ENCODE measurements at places on chromosomes 3 and 15. TPM values are rescaled to one million over a fixed set of nuclear protein-coding genes. Genes with fewer than 3 reads are reported as not detected.

DNA sequence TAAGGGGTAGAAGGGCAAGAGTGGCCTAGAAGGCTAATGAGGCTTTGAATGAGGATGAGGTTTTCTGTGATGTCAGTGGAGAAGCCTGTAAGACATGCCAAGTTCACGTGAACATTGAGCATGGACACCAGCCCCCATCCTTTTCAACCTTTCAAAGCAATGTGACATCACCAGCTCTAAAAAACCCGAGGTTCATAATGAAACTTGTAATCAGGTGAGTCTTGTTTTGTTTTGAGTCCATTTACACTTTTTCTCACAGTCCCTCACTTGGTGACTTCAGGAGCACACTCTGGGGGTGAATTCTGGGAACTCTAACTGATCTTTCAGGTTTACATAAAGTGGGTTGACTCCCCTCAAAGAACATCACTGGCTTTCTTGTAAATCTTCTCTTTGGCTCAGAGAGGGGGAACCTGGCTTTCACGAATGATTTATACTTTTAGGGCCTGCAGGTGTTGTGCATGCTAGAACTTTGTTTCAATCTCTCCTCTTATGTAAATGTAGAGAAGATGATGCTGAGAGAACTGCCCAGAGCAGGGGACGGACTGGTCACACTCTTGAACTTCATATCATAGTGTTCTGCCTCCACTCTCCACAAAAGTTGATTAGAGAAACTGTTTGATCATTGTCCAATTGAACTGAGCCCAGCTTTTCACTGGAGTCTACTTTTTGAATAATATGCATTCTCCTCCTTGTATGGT, 224.7 kb upstream of the SATB1 start:
- no peak for DNase-seq

DNA sequence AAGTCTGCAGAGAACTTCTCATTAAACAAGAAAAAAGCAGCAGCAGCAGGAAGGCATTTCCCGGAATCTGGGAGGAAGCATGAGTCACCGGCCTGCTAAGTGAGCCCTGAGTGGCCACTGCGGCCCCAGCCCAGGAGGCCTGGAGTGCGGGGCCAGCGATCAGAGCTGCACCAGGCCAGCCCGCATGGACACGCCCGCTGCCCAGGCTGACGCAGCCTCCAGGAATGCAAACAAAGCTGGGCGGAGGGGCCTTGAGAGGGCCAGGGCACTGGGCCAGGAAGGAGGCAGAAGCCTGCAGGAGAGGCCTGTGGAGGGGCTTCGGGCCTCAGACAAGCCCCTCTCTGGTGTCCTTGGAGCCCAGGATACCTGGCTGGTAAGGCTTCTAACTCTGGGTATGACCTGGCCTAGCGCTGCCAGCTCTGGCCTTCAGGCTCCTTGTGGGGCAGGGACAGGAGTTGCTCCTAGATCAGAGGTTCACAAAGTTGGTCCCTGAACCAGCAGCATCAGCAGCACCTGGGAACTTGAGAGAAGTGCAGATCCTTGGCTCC, 101.2 kb downstream of the SMAD6 start:
- peak; percentile 85 for DNase-seq

DNA sequence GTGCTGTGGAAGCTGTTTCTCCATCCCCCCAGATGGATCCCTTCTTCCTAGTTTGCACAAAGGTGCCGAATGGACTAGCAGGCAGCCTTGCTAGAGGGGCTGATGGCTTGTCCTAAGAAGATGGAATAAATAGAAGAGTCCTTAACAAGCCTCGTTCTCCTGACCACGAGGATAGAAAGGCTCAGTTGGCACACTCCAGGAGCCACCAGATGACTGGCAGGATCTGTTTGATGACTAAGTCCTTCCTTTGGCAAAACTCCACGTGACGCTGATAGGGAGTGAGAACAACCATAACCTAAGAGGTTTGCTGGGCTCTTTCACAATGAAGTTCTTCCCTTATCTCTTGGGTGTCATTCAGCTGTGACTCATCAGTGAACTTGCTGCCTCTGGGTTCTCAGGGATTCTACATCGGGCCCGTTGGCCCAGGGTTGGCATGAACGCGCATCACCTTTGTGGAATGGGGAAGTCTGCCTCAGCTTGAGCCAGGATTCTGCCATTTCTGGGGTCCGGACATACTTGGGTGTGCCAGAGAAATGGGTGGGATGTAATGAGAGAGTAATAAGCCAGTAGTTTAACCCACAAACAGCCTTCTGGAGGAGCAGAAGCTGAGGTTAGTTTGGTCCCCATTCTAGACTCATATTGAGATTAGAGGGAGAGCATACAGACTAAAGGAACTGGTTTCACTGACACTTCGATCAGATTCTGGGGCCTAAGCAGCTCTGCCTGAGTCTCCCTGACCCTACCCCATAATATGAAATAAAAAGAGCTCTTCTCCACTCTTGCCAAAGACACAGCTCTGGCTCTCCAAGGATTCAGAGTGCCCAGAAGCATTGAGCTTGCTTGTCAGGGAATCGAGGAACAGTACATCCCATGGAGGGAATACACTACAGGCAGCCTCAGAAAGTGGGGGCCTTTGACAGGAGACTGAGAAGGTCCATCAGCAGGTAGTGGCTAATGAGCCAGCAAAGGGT, 2.0 kb upstream of the MELTF start:
- peak; percentile 51 for DNase-seq

DNA sequence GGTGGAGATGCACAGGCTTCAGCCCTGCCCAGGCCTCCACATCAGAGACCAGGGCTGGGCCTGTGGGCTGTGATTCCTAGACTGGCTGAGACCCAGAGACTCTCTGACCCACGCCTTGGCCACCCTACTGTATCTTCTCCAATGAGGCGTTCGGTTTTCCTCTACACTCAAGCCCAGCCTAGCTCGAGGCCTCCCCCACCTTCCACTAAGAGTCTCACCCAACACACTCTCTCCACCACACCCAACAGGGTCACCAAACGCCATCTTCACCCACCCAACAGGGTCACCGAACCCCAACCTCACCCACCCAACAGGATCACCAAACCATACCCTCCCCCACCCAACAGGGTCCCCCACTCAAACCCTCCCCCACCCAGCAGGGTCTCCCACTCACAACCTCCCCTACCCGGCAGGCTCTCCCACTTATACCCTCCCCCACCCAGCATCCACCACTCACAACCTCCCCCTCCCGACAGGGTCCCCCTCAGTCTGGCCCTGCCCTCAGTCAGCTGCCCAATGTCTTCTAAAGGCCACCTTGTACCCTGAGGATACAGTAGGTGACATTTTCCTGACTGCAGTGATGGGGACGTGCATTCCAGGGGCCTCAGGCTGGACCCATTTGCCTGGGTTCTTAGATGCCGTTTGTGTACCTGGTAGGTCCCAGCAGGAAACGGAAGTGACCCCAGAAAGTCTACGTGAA, 20.4 kb downstream of the CFAP100 start:
- no peak for DNase-seq

GRCh38 chr3:11953778-11954177, 50.4 kb upstream of the SYN2 start:
- DNase-seq, result no peak

GRCh38 chr3:119662604-119663373, 2.4 kb upstream of the POPDC2 start:
- no peak for DNase-seq

PLAAT1 gene
- total RNA-seq, result 10.3 TPM
